ENCODE measurements at places on chromosomes 7 and 10.

- H3K4me1 ChIP-seq = peaks cover 45% of the 10 kb centered on the region
- H3K27ac ChIP-seq = peak overlapping the region; percentile 82
- peak; percentile 52 for DNase-seq
- no peak overlapping the region for H3K4me3 ChIP-seq
- H3K36me3 ChIP-seq = no peaks in the 10 kb centered on the region
Measured at GRCh38 chr7:81887098-81888090, 117.5 kb upstream of the HGF start.

GRCh38 chr7:112511451-112512202, 30.8 kb downstream of the LSMEM1 start:
- no peak overlapping the region for H3K27ac ChIP-seq
- no peak for DNase-seq
- no peaks in the 10 kb centered on the region for H3K36me3 ChIP-seq
- no peaks in the 10 kb centered on the region for H3K4me1 ChIP-seq
- H3K4me3 ChIP-seq = no peak overlapping the region
- H3K27me3 ChIP-seq = no peaks in the 10 kb centered on the region

DNA sequence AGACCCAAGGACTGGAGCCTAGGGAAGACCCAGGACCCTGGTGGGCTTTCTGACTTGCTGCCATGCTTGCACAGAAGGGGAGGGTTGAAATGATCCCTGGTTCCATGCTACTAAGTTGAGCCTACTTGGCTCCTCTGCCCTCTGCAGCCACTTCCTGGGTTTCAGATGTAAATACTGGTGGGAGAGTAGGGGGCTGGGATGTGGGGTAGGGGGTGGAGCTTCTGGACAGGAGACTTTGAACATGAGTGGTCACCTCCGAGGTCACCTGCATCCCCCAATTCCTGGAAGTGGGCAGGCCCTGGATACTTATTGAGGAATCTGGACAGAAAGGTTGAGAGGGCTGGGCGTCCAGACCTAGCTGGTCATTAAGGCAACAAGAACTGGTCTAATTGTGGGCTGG, 2.9 kb upstream of the ZMIZ1 start:
- no peak overlapping the region for H3K4me3 ChIP-seq
- no peaks in the 10 kb centered on the region for H3K27me3 ChIP-seq
- H3K36me3 ChIP-seq = no peaks in the 10 kb centered on the region
- no peak for DNase-seq
- no peak overlapping the region for H3K27ac ChIP-seq
- peaks cover 22% of the 10 kb centered on the region for H3K4me1 ChIP-seq

GRCh38 chr7:31734456-31734855, 47.4 kb downstream of the PPP1R17 start:
- no peak for DNase-seq
- H3K4me1 ChIP-seq = no peaks in the 10 kb centered on the region
- H3K4me3 ChIP-seq = no peak overlapping the region
- no peak overlapping the region for H3K27ac ChIP-seq

DNA sequence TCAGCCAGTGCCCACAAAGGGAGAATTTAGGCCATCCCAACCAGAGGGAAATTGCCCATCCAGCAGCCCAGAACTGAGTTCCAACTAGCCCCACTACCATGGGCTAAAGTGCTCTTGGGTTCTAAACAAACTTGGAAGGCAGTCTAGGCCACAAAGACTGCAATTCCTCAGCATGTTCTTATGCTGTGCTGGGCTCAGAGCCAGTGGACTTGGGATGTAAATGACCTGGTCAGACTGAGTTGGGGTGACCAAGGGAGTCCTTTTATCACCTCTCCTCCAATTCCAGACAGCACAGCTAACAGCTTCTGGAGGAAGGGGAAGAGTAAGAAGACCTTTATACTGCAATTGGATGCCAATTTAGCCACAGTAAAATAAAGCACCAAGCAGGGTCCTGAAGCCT, 607.2 kb upstream of the KCND2 start:
- H3K4me1 ChIP-seq = no peaks in the 10 kb centered on the region
- H3K27ac ChIP-seq = no peak overlapping the region
- H3K36me3 ChIP-seq = no peaks in the 10 kb centered on the region
- H3K27me3 ChIP-seq = no peaks in the 10 kb centered on the region

DNA sequence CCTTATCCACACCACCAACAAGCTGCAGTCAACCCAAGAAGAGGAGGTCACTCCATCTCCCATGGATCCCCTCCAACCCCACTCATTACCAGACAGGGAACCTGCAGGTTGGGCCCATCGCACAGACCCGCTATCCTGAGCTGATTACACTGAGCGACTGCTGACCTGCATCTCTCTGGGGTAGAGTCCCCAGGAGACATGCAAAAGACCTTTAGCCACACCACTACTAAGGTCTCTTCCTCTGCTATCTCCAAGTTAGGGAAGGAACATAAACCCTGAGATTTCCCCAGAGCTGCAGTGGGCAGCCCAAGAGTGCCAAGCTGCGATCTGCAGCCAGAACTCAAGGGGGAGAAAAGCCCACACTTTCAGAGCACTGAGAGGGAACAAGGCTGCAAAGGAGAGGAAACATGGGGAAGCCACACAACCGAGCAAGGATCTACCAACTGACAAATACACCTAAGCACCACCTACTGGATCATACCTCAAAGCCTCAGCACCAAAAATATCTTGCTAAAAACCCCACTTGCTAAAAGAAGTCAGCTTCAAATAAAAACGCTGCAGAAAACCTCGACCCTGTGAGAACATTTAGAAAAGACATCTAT, 298.2 kb downstream of the SORCS1 start:
- no peaks in the 10 kb centered on the region for H3K27me3 ChIP-seq
- no peaks in the 10 kb centered on the region for H3K4me1 ChIP-seq
- H3K27ac ChIP-seq = no peak overlapping the region
- H3K4me3 ChIP-seq = no peak overlapping the region

DNA sequence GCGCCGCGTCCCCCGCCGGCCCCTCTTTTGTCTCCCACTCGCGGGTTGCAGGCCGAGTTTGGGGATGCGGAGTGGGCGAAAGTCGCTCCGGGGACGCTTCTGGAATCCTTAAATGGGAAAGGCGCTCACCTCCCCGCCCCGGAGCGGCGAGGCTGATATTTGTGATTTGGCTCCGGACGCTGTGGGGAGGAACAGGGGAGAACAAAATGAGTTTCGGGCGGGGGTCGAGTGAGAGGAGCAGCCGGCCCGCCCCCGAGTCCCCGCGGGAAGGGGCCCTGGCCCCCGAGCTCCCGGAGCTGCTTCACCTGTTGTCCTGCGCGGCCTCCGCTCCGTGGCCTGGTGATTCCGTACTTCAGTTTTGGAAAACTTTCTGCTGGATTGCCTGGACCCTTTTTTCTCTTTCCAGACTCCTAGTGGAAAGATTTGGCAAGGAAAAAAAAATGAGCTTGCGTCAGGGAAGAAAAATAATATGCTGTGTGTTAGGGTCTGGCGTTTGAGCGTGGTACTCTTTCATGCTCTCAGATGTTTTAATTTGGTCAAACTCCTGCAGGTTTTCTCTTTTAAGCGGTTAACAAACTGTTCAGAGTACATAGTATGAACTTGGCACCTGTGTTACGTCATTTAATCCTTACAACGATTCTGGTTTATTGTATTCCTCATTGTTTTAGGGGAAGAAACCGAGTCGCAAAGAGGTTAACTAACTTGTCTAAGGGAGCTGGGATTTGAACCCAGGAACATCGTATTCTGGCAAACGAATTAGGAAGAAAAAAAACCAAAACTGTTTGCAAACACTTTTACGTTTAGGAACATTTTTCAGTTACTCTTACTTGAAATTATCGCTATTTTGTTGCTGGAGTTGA, 924 bp downstream of the BMPR1A start:
- no peaks in the 10 kb centered on the region for H3K36me3 ChIP-seq
- no peaks in the 10 kb centered on the region for H3K27me3 ChIP-seq
- DNase-seq = peak; percentile 26
- H3K4me1 ChIP-seq = peaks cover 28% of the 10 kb centered on the region

DNA sequence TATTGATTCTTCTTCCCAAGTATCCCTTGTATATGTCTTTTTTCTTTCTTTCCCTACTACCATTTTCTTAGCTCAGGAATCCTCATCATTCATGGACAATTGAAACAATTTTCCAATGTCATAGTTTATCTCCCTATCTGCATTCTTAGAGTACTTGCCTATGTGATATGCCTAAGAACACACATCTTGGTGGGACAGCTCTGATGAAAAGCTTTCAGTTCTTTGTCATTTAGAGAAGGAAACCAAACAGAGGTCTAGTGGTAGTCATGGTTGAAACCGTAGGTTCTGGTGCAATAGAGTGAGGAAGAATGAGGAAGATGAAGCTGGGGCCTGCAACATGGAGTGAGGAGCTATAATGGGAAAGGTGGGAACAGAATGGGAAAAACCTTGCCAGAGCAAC, 28.2 kb downstream of the TDRD1 start:
- no peak overlapping the region for H3K4me3 ChIP-seq
- peaks cover 28% of the 10 kb centered on the region for H3K27me3 ChIP-seq
- H3K27ac ChIP-seq = no peak overlapping the region
- no peak for DNase-seq

DNA sequence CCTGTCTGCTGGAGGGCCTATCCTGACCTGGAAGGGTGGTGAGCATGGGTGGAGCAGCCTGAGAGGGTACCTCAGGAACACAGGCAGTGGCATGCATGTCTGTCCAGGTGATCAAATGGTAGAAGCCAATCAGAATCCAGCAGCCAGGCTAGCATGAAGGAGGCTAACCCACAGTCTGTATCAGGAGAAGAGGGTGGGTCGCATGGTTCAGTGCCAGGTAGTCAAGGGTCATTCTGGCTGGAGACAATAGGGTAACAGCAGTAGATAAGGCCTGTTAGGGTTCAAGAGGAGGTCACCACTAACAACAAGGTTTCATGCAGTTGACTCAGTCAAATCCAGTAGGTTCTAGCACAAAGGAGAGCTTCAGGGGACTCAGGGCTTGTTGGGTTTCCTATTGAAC, 10.4 kb downstream of the ALDH18A1 start:
- no peak for DNase-seq
- no peak overlapping the region for H3K4me3 ChIP-seq
- H3K36me3 ChIP-seq = peaks cover 73% of the 10 kb centered on the region
- no peaks in the 10 kb centered on the region for H3K27me3 ChIP-seq
- H3K4me1 ChIP-seq = no peaks in the 10 kb centered on the region
- H3K27ac ChIP-seq = no peak overlapping the region

DNA sequence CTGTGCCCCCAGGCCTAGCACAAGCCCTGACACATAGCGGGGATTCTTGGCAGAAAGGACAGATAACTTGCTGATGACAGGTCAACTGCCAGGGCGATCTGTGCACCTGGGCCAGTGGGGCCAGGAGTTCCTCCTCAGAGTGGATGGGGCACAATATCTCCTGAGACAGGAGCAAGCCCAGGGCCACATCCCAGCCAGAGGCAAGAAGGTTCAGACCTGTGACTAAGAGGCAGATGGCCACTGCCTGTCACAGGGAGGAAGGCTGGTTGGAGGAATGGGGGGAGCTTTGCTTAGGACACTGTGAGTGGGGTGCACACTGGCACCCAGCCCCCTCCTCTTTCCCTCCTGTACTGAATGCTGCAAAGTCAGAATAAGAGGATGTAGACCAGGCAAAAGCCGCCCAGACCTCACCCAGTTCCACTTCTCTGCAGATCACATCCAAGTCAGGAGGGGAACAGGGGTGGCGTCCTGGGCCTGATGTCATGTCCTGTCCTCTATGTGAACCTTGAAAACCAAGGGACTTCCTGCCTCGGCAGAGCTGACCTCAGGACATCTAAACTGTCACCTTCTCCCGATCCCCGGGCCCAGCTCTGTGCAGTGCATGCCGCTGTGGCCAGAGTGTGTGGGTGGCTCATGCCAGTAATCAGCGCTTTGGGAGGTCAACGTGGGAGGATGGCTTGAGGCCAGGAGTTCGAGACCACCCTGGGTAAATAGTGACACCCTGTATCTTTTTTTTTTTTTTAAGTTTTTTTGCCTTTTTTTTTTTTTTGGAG, 1.3 kb downstream of the GUSB start:
- peaks cover 41% of the 10 kb centered on the region for H3K36me3 ChIP-seq
- H3K4me3 ChIP-seq = peak overlapping the region; percentile 97
- H3K27me3 ChIP-seq = no peaks in the 10 kb centered on the region
- peak overlapping the region; percentile 78 for H3K27ac ChIP-seq
- peak; percentile 52 for DNase-seq

DNA sequence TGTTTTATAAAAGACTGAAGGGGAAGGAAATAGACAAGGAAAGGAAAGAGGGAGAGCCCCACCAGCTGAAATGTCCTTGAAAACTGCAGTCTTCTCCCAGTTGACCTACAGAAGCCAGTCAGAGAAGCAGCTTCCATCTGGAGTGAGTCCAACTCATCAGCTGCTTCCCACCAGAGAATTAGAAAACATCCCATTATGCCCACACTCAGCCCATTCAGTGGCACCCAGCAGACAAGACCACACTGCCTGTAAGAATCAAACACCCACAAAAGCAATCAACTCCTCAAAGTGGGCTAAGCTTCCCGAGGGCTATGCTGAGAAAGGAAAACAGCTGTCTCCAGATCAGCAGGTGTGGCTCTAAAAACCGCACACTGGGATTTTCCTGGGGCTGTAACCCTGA, 29.6 kb upstream of the TMEM213 start:
- H3K4me3 ChIP-seq = no peak overlapping the region
- H3K27ac ChIP-seq = no peak overlapping the region
- DNase-seq = no peak
- no peaks in the 10 kb centered on the region for H3K36me3 ChIP-seq
- H3K4me1 ChIP-seq = 0 out of 2 replicates have a peak, but pooled peaks cover 2% of the 10 kb centered on the region
- H3K27me3 ChIP-seq = no peaks in the 10 kb centered on the region

DNA sequence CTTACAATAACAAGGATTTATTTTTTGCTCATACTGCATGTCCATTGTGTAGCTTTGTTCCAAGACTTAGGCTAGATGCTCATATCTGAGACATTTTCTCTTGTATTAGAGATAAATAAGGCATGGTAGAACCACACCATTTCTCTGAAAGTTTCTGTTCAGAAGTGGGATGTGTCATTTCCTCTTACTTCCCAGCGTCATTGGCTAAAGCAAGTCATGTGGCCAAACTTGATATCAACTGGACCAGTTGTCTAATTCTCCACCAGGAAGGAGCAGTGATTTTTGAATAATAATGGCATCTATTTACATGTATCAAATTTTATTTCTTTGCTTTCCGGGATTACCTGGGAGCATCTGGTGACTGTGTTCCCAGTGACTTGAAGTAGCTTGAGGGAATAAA, 38.3 kb downstream of the AHCYL2 start:
- H3K27ac ChIP-seq = no peak overlapping the region
- no peak for DNase-seq
- no peaks in the 10 kb centered on the region for H3K27me3 ChIP-seq

- no peaks in the 10 kb centered on the region for H3K27me3 ChIP-seq
- no peak overlapping the region for H3K4me3 ChIP-seq
- no peak for DNase-seq
- H3K4me1 ChIP-seq = no peaks in the 10 kb centered on the region
Measured at GRCh38 chr10:92880233-92880861, 32.0 kb downstream of the EXOC6 start.

- DNase-seq = no peak
- H3K27ac ChIP-seq = no peak overlapping the region
- H3K27me3 ChIP-seq = no peaks in the 10 kb centered on the region
- no peaks in the 10 kb centered on the region for H3K36me3 ChIP-seq
- no peaks in the 10 kb centered on the region for H3K4me1 ChIP-seq
- no peak overlapping the region for H3K4me3 ChIP-seq
Measured at GRCh38 chr10:115657161-115657860, 564.1 kb downstream of the ATRNL1 start.

- H3K27ac ChIP-seq = no peak overlapping the region
- no peak overlapping the region for H3K4me3 ChIP-seq
- H3K4me1 ChIP-seq = no peaks in the 10 kb centered on the region
- no peaks in the 10 kb centered on the region for H3K36me3 ChIP-seq
Measured at GRCh38 chr7:80207501-80207900, 72.9 kb downstream of the GNAI1 start.

- no peak overlapping the region for H3K27ac ChIP-seq
- no peak for DNase-seq
- no peaks in the 10 kb centered on the region for H3K4me1 ChIP-seq
- no peaks in the 10 kb centered on the region for H3K36me3 ChIP-seq
- no peaks in the 10 kb centered on the region for H3K27me3 ChIP-seq
- no peak overlapping the region for H3K4me3 ChIP-seq
Measured at GRCh38 chr7:4248295-4248694, 433.8 kb upstream of the FOXK1 start.
